Mesenchymal stem cell (in vitro differentiated cells and primary cell): ENCODE measurements at places on chromosomes 5 and 9.

- DNase-seq, result peak; percentile 35
- no peak overlapping the region for H3K4me3 ChIP-seq
- H3K27ac ChIP-seq, result no peak overlapping the region
- H3K4me1 ChIP-seq, result peaks cover 10% of the 10 kb centered on the region
Observed at GRCh38 chr9:16459421-16460148, 410.9 kb downstream of the BNC2 start.

- H3K27ac ChIP-seq, result no peak overlapping the region
- H3K4me3 ChIP-seq, result no peak overlapping the region
- no peaks in the 10 kb centered on the region for H3K36me3 ChIP-seq
- H3K4me1 ChIP-seq, result no peaks in the 10 kb centered on the region
- H3K27me3 ChIP-seq, result peaks cover 18% of the 10 kb centered on the region
Observed at GRCh38 chr5:151174612-151175101, 17.1 kb upstream of the ANXA6 start.

DNA sequence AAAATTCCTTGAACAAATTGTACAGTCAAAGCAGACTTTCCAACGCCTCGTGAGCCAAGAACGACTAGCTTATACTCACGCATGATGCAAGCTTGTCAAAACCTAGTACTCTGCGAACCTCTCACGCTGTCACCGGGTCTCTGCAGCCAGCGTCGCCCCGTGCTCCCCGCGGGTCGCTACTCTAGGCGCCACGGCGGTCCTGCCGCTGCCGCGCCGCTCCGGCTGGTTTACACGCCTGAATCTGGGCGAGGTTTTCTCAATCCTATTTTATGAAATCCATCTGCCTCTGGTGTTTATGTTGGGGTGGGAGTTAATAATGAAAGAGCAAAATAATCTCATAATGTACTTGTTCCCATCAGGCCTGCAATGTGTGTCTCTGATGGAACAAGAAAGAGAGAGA, 90.9 kb downstream of the SV2C start:
- H3K27me3 ChIP-seq, result no peaks in the 10 kb centered on the region
- no peak for DNase-seq
- H3K36me3 ChIP-seq, result no peaks in the 10 kb centered on the region

DNA sequence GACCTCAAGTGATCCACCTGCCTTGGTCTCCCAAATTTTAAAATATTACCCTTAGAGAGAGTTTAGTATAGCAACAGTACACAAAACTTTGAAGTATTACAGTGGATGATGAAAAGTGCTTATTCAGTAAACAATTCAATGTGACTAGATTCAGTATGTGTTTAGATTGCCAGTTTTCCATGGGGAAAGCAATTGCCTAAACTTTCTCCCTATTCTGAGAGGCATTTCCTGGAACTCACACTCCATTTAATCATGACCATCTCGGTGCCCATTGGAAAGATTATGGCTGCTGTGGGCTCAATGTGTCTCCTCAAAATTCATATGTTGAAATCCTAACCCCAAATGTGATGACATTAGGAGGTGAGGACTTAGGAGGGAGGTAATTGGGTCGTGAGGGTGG, 38.9 kb upstream of the MYO10 start:
- no peaks in the 10 kb centered on the region for H3K4me1 ChIP-seq
- no peak overlapping the region for H3K4me3 ChIP-seq
- no peak overlapping the region for H3K27ac ChIP-seq
- H3K27me3 ChIP-seq, result no peaks in the 10 kb centered on the region

DNA sequence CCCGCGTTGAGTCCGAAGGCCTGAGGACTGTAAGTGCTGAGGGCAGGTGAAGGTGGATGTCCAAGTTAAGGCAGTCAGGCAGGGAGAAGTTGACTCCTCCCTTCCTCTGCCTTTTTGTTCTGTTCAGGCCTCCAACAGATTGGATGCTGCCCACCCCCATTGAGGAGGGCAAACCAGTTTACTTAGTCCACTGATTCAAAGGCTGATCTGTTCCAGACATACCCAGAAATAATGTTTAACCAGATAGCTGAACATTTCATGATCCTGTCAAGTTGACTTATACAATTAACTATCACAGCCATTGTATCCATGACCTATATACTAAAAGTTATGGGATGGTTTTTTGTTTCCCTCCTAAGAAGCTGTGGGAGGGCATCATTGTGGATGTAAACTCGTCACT, 8.3 kb upstream of the TEX48 start:
- peaks cover 11% of the 10 kb centered on the region for H3K4me1 ChIP-seq
- no peak overlapping the region for H3K4me3 ChIP-seq
- H3K36me3 ChIP-seq, result no peaks in the 10 kb centered on the region
- H3K27ac ChIP-seq, result peak overlapping the region; percentile 84
- no peak for DNase-seq

DNA sequence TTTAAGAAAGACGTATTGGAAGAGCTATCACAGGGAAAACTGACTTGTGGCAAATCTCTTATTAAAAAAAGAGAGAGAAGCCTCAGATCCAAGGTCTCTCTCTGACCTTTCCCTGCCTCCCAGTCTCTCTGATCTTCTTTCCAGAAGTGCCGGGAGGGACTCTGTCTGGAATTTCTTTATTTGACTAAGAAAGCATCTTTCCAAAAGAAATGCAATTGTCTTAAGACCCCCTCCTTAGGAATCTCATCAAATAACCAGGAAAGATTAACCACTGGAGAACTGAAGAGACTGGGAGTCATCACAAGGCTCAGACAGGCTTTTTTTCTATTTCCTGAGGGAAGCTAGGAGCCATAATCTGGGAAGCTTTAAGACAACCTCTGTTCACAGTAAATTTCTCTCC, 4.6 kb downstream of the C1QTNF3 start:
- DNase-seq, result no peak
- no peak overlapping the region for H3K27ac ChIP-seq

GRCh38 chr5:169354263-169354662, 53.3 kb upstream of the SLIT3 start:
- H3K27ac ChIP-seq, result no peak overlapping the region
- no peaks in the 10 kb centered on the region for H3K27me3 ChIP-seq
- DNase-seq, result peak; percentile 42

DNA sequence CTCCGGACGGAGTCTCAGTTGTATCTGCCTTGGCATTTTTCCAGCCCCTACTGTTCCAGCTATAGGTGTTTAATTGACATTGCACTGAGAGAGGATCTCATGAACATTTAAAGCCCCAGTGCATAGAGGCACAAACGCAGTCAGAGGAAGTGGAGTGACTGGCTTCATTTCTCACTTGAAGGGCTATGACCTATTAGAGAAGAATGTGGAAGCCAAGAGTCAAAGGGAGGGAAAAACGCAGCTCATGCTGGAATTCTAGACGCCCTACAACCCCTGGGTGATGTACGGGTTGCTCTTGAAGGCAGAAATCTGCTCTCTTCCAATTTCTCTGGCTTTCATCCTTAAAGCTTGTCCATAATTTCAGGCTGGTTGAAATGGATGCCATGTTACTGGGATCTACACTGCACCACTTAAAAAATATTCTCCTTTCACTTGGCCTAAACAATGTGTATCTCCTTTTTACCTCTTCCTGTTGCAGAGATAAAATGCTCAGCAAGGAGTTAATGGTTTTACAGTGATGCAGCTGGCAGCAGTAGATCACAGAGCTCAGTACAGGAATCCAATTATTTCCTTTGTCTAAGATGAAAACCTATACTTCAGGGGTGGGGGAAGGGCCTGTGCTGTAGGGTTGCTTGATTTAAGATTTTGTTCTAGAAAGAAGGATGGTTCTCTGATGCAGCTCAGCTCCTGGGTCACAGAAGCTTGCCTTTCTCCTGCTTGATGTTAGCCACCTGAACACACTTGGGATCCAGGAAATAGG, 61.8 kb upstream of the MAMDC2 start:
- DNase-seq, result peak; percentile 66

GRCh38 chr9:72843520-72844439, 109.1 kb downstream of the ALDH1A1 start:
- DNase-seq, result peak; percentile 16
- H3K27ac ChIP-seq, result no peak overlapping the region
- H3K27me3 ChIP-seq, result no peaks in the 10 kb centered on the region
- no peaks in the 10 kb centered on the region for H3K36me3 ChIP-seq
- H3K4me1 ChIP-seq, result no peaks in the 10 kb centered on the region

GRCh38 chr5:95098012-95098411, 186.9 kb downstream of the MCTP1 start:
- H3K27me3 ChIP-seq, result no peaks in the 10 kb centered on the region
- no peak overlapping the region for H3K4me3 ChIP-seq
- no peaks in the 10 kb centered on the region for H3K36me3 ChIP-seq
- H3K27ac ChIP-seq, result no peak overlapping the region
- peaks cover 5% of the 10 kb centered on the region for H3K4me1 ChIP-seq

DNA sequence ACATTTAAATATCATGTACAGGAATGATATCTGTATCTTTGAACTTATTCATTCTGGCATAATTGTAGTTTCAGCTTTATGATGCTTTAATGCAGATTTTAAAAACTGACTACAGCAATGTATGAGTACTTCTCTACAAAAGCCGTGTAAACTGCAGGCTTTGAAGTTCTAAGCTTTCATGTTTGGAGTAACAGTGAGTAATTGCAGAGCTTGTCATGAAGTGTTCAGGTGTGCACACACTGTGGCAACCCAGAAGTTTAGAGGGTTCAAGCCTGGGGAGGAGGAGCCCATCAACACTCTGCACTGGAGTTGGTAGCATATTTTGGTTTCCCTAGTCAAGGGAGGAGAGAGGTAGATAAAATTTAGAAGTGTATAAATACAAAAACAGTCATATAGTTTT, 130.9 kb downstream of the CD180 start:
- H3K4me3 ChIP-seq, result no peak overlapping the region
- no peaks in the 10 kb centered on the region for H3K27me3 ChIP-seq
- DNase-seq, result no peak
- H3K36me3 ChIP-seq, result no peaks in the 10 kb centered on the region

- H3K4me3 ChIP-seq, result no peak overlapping the region
- no peaks in the 10 kb centered on the region for H3K4me1 ChIP-seq
- no peaks in the 10 kb centered on the region for H3K36me3 ChIP-seq
- no peaks in the 10 kb centered on the region for H3K27me3 ChIP-seq
Observed at GRCh38 chr5:129074903-129075302, 19.6 kb upstream of the ISOC1 start.

DNA sequence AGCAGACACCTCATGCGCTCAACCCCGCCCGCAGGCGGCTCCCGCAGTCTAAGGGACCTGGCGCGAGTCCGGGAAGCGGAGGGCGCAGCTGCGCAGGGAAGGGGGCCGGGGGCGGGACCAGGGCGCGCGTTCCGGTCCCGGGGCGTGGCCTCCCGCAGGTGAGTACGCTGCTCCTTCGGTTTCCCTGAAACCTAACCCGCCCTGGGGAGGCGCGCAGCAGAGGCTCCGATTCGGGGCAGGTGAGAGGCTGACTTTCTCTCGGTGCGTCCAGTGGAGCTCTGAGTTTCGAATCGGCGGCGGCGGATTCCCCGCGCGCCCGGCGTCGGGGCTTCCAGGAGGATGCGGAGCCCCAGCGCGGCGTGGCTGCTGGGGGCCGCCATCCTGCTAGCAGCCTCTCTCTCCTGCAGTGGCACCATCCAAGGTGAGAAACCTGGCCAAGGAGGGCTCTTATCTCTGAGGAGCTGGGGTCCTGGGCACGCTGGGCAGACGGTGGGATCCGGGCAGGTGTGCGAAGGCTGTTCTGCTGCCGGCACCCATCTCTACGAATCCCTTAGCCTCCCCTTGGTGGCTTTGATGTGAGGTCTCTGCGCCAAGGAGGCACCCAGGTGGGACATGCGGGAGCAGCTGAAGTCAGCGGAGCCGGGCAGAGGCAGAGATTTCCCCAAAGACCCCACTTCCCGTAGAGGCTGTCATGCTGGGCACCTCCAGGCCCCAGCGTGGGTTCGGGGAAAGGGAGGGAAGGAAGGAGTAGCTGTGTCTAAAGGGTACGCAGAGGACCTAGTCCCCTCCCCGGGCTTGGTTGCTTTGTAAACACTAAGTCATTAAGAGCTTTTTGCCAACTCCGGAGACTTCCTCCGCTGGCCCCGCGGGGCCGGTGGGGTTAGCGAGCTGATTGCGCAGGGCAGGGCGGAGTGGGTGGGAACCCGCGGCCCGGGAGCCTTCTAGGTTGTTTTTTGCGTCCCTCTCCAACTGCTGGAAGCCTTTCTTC, at the start of gene F2RL1:
TSS of gene F2RL1 (plus strand) at position 187 of the 988 bp plus-strand sequence. CDS start at position 340, 153 bp downstream.
- peak within 1 kb of the TSS; percentile 70 for H3K27ac ChIP-seq
- H3K4me1 ChIP-seq, result peaks cover 23% of the 10 kb centered on the region
- no peaks in the 10 kb centered on the region for H3K27me3 ChIP-seq
- no peaks in the 10 kb centered on the region for H3K36me3 ChIP-seq
